Prostate gland (tissue), 2 donors: ENCODE measurements at places on chromosomes 6 and 20. TPM values are rescaled to one million over a fixed set of nuclear protein-coding genes. Genes with fewer than 3 reads are reported as not detected.

DNA sequence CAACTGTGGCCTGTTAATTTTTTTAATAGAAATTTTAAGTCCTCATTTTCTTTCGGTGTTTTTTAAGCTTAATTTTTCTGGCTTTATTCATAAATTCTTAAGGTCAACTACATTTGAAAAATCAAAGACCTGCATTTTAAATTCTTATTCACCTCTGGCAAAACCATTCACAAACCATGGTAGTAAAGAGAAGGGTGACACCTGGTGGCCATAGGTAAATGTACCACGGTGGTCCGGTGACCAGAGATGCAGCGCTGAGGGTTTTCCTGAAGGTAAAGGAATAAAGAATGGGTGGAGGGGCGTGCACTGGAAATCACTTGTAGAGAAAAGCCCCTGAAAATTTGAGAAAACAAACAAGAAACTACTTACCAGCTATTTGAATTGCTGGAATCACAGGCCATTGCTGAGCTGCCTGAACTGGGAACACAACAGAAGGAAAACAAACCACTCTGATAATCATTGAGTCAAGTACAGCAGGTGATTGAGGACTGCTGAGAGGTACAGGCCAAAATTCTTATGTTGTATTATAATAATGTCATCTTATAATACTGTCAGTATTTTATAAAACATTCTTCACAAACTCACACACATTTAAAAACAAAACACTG lies 10.1 kb downstream of the HFE start:
- H3K36me3 ChIP-seq = no peaks in the 10 kb centered on the region
- H3K4me1 ChIP-seq = no peaks in the 10 kb centered on the region
- peak; percentile 61 for DNase-seq
- no peak overlapping the region for H3K4me3 ChIP-seq
- H3K27ac ChIP-seq = no peak overlapping the region

Gene SLC24A3
- total RNA-seq = 4.6 TPM

- no peak overlapping the region for H3K27ac ChIP-seq
- H3K27me3 ChIP-seq = no peaks in the 10 kb centered on the region
- DNase-seq = no peak
These were observed 24.5 kb upstream of the TCFL5 start for GRCh38 chr20:62885896-62886708.

Gene COL19A1
- 0.14 TPM for total RNA-seq

Gene HSPA1L
- 1.5 TPM for total RNA-seq

Gene CAP2
- 10.0 TPM for total RNA-seq

- no peaks in the 10 kb centered on the region for H3K36me3 ChIP-seq
- no peak for DNase-seq
- H3K4me1 ChIP-seq = no peaks in the 10 kb centered on the region
- no peak overlapping the region for H3K4me3 ChIP-seq
- H3K27me3 ChIP-seq = no peaks in the 10 kb centered on the region
- H3K27ac ChIP-seq = no peak overlapping the region
These were observed 104.0 kb upstream of the CARMIL1 start for GRCh38 chr6:25175196-25175595.

Gene CALHM6
- 6.7 TPM for total RNA-seq

DNA sequence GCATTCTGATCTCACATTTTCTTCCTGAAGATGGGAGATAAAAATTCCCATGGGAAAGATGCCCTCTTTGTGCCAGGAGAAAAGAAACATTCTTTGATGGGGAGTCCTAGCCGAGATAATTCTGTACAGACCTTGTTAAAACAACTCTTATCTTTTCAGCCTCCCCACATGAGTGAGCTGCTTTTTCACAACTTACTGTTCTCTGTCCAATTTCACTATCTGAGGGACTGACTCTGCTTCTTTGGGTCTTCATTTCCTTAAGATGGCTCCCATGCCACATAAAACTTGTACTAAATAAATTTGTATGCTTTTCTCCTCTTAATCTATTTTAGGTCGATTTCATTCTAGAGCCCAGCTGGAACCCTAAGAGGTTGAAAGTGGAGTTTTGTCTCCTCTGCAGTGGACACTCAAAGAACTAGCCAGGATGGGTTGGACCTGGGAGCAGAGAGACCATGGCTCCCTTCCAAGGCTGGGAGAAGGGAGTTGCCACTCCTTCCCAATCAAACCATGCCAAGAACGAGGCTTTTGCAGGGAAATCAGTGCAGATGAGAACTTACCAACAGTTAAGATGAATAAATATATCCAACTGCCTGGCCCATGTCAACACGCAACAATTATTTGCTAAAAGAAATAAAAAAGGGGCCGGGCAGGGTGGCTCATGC lies 285.8 kb upstream of the SULF2 start:
- H3K4me3 ChIP-seq = no peak overlapping the region
- no peaks in the 10 kb centered on the region for H3K4me1 ChIP-seq
- no peaks in the 10 kb centered on the region for H3K27me3 ChIP-seq
- H3K27ac ChIP-seq = no peak overlapping the region

DNA sequence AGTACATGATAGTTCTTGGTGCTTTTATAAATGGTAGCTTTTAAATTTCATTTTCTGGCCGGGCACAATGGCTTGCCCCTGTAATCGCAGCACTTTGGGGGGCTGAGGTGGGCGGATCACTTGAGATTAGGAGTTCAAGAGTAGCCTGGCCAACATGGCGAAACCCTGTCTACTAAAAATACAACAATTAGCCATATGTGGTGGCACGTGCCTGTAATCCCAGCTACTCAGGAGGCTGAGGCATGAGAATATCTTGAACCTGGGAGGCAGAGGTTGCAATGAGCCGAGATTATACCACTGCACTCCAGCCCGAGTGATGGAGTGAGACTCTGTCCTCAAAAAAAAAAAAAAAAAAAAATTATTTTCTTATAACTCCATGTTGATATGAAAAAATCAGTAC lies 36.0 kb downstream of the LRRN4 start:
- H3K27me3 ChIP-seq = no peaks in the 10 kb centered on the region
- H3K4me3 ChIP-seq = no peak overlapping the region
- no peaks in the 10 kb centered on the region for H3K36me3 ChIP-seq
- no peak for DNase-seq

GRCh38 chr6:22656706-22657351 lies 87.5 kb downstream of the HDGFL1 start:
- H3K27me3 ChIP-seq = no peaks in the 10 kb centered on the region
- no peak overlapping the region for H3K4me3 ChIP-seq
- H3K27ac ChIP-seq = no peak overlapping the region
- no peak for DNase-seq
- no peaks in the 10 kb centered on the region for H3K36me3 ChIP-seq

DNA sequence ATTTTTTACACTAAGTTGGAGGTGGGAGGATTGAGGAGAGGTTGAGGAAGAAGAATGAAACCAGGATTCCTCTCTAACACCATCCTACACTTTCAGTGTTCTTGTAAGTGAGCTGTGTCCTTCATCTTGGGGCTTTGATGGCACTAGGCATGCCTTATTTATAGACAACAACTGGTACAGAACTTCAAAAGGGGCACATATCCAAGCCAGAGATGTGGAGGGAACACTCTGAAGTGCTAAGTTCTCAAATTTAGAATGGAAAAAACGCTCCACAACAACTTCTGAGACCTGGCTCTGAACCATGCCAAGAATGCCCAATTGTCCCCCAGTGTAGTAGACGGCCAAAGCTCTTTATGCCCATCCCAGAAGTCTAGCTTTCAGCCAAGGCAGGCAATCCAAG lies 16.2 kb upstream of the PKHD1 start:
- no peaks in the 10 kb centered on the region for H3K27me3 ChIP-seq
- no peaks in the 10 kb centered on the region for H3K36me3 ChIP-seq
- H3K4me1 ChIP-seq = no peaks in the 10 kb centered on the region
- no peak for DNase-seq
- no peak overlapping the region for H3K4me3 ChIP-seq

DNA sequence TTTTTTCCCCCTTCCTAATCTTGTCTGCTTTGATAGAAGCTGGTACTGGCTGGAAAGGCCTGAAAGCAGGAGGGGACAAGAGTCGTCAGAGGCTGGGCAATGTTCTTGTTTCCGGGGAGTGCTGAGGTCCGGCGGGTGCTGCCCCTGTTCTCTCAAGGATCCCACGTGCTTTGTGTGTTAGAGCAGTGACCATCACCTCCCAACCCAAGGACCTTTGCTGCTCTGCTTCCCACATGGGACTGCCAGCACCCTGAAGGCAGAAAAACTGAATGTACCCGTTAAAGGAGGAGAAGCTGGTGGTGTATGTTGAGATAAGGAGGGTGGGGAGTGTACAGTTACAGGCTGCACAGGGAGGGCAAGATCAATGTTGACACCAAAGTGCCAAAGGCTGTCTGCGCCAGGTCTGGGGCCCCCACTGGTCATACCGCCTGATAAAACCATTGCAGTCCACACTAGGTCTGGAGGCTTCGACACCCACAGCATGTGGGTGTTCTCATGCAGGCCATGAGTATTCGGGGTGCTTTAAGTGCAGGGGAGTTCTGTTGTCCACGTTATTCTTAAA lies 15.0 kb downstream of the C20orf173 start:
- no peaks in the 10 kb centered on the region for H3K27me3 ChIP-seq
- H3K36me3 ChIP-seq = no peaks in the 10 kb centered on the region
- H3K27ac ChIP-seq = no peak overlapping the region
- no peak for DNase-seq

DNA sequence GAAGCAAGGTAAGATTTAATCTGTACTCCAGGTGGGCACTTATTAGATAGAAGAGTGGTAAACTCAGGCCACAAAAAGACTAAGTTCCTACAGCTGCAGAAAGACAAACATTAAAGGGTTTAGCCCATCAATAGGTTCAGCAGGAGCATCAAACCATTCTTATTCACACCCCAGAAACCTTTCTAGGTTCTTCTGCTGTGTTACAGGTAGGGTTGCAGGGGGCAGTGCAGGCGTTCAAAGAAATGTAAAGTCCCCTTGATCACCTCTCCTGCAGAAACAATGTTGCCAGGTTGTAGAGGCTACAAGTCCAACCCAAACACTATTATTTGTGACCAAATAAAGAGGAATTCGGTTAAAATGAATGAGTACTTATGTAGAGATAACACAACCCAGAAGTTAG lies 31.8 kb downstream of the PHACTR1 start:
- DNase-seq = no peak
- H3K4me3 ChIP-seq = no peak overlapping the region
- H3K27ac ChIP-seq = no peak overlapping the region
- H3K27me3 ChIP-seq = peaks cover 11% of the 10 kb centered on the region
- no peaks in the 10 kb centered on the region for H3K36me3 ChIP-seq

- H3K27me3 ChIP-seq = no peaks in the 10 kb centered on the region
- H3K4me1 ChIP-seq = no peaks in the 10 kb centered on the region
- no peak for DNase-seq
- no peak overlapping the region for H3K27ac ChIP-seq
- no peak overlapping the region for H3K4me3 ChIP-seq
- no peaks in the 10 kb centered on the region for H3K36me3 ChIP-seq
These were observed 9.1 kb downstream of the DNAJC5 start for GRCh38 chr20:63903796-63904561.

DNA sequence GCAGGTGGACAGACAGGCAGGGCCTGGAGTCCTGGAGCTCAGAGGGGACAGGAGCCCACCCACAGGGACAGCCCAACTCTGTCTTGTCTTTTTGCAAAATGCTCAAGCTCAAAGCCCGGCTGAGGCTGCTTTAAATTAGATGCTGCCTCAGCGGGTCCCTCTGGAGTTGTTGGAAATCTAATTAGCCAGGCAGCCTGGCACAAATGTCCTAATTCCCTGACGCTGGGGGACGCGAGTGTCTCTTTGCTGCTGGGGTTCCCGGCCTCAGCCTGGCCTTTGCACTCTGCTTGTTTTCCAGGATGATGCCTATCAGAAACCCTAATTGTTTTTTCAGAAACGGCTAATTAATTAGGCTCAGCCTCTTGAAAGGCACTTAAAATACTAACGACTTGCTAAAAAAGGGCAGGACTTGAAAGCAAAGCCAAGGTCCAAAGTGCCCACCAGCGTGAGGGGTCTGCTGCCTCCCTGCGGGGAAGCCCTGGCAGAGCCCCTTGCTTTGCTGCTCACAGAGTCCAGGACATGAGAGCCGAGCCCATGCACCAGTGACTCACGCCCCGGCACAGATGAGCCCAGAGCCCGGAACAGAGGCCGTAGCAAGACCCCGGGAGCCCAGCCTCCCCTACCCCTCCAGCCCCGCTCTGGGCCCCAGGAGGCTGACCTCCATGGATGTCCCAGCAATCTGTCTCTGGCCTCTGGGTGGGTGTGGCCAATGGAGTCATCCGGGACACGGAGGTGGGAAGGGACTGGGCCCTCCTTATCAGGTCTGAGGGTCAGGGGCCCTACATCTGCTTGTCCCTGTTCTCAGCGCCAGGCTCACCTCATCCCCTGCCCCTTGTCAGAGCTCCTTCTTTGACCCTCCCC lies 46.0 kb upstream of the BHLHE23 start:
- H3K27ac ChIP-seq = no peak overlapping the region
- no peaks in the 10 kb centered on the region for H3K36me3 ChIP-seq
- no peak for DNase-seq
- H3K4me1 ChIP-seq = peaks cover 2% of the 10 kb centered on the region
- H3K4me3 ChIP-seq = no peak overlapping the region

Gene GJA10
- not detected for total RNA-seq

Gene ADGRG6
- total RNA-seq = 13.5 TPM

DNA sequence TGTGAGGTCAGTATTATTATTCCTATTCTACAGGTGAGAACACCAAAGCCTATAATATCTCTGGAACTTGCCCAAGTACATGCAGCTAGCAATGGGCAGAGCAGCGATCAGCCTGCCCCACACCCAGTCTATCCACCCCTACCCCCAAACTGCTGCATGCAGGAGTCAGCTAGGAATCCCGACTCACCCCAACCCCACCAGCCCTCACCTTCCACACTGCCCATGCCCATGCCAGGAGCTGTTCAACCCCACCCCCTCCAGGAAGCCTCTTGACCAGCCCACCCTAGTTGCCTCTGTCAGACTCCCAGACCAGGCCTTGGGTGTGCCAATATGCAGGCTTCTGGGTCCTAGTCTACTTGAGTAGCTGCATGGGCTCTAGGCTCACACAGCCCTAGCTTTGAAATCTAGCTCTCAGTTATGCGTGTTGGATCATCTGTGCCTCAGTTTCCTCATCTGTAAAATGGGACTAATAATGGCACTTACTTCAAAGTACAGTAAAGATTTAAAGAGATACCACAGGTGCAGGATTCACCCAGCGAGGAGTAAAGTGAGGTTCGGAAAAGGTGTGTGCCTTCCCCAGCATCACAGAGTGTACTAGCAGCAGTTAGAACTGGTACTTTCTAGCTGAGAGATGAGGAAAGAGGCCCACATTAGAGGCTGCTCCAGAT lies 173.2 kb downstream of the VEGFA start:
- H3K4me1 ChIP-seq = no peaks in the 10 kb centered on the region
- H3K4me3 ChIP-seq = no peak overlapping the region
- H3K27me3 ChIP-seq = no peaks in the 10 kb centered on the region
- H3K36me3 ChIP-seq = no peaks in the 10 kb centered on the region
- H3K27ac ChIP-seq = no peak overlapping the region

DNA sequence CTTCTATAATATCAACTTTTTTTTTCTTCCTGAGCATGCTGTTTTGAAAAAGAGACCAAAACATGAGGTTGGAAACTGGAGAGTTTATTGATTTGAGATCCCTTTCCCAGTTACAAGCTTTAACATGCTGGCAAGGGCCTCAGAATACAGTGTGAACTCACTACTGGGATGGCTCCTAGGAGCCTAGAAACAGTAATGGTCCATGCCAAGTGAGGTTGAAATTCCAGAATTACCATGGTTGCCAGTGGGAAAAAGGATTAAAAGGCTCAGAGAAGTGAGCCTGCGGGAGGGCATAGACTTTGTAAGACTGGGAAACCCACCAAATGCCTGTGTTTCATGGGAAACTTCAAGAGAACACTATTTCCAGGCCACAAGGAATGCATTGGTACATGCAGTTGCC lies 28.9 kb upstream of the SLC22A3 start:
- no peaks in the 10 kb centered on the region for H3K4me1 ChIP-seq
- no peak overlapping the region for H3K27ac ChIP-seq
- H3K4me3 ChIP-seq = no peak overlapping the region
- H3K36me3 ChIP-seq = no peaks in the 10 kb centered on the region
- DNase-seq = no peak

- H3K27me3 ChIP-seq = no peaks in the 10 kb centered on the region
- no peaks in the 10 kb centered on the region for H3K36me3 ChIP-seq
- H3K27ac ChIP-seq = no peak overlapping the region
- no peaks in the 10 kb centered on the region for H3K4me1 ChIP-seq
- no peak overlapping the region for H3K4me3 ChIP-seq
These were observed 65.1 kb upstream of the DUSP22 start for GRCh38 chr6:227074-227782.
